CD8-positive, alpha-beta T cell (primary cell): ENCODE measurements at places on chromosomes 6 and 20.
A peak's percentile ranks its signal among the peaks of the same experiment; 100 is the strongest.

DNA sequence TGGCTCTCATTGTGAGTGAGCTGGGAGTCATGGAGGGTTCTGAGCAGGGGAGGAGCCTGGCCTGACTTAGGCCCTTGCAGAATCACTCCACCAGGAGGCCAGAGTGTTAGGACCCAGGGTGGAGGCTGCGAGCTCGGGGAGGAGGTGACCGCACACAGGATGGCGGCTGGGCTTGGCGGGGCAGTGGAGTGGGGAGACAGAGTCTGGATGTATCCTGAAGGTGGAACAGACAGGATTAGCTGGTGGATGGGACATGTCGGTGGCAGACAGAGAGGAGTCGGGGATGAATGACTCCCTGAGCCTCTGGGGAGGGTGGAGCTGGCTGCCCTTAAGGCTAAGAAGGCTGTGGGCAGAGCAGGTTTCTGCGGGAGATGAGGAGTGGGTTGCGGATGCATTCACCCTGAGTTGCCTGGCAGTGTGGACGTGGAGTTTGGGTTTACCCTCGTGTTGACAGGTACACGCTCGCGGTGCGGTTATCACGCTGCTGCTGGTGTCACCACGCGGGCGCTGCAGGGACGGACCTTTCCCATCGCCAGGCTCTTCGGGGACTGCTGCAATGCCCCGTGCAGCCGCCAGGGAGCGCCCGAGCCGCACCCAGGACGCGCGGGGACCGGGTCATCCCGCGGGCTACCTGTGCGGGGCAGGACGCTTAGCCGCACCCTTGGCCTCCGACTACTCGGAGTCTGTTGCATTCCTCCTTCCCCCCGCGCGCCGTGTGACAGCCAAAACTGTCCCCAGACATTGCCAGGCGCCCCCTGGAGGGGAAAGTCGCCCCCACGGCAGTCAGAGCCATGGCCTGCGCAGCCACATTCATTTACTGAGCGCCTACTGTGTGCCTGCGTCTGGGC, 43.0 kb upstream of the PTGIS start:
- peak; percentile 80 for DNase-seq

DNA sequence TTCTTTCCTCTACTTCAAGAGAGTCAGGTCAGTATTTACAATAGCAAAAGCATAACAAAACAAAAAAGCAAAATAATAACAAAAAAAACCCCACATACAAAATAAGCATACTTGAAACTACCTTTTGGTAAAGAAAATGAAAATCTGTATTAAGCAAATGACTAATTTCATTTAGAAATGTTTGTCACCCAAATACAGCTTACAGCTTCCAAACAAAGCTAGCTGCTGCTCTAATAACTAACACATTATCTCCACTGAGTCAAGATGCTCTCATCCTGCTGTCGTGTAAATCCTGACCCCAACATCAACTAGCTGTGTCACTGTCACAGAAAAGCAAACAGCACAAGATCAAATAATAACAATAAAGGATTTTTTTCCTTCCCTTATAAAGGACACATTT, 21.7 kb downstream of the MAP7 start:
- DNase-seq = no peak

GRCh38 chr20:46218656-46219055, 89.6 kb downstream of the CDH22 start:
- DNase-seq = no peak

GRCh38 chr20:57774111-57774880, 64.5 kb upstream of the PMEPA1 start:
- DNase-seq = no peak

DNA sequence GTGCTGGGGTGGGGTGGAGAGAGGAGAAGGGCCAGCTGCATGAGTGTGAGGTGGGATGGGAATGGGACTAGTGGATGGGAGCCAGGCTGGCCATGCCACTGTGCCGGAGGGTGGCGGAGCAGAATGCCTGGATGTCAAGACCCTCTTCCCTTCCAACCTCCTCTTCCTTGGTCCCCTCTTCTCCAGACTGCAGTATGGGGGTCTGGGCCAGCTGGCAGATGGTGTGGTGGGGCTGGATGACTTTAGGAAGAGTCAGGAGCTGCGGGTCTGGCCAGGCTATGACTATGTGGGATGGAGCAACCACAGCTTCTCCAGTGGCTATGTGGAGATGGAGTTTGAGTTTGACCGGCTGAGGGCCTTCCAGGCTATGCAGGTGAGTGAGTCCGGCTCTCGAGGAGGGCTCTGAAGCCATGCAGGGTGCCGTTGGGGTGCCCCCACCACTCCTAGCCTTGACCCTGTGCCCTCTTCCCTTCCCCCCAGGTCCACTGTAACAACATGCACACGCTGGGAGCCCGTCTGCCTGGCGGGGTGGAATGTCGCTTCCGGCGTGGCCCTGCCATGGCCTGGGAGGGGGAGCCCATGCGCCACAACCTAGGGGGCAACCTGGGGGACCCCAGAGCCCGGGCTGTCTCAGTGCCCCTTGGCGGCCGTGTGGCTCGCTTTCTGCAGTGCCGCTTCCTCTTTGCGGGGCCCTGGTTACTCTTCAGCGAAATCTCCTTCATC, 7.7 kb downstream of the DDR1 start:
- no peak for DNase-seq

GRCh38 chr6:54307439-54307910, 766 bp upstream of the TINAG start:
- DNase-seq = no peak

DNA sequence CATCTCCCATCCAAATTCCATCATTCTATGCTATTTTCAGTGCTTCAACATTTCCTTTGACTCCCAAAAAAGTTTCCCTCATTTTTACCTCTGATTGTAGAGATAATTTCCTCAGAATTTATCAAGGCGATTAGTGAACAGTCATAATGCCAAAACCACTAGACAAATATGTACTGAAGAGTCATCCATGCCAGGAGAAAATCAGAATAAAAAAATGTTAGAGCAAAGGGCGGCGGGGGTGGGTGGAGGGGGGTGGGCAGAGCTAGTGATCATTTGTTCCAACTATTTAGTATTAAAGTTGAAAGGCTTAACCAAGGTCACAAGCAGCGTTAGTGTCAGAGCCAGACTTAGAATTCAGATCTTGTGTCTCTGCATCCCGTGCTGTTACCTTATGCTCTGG, 5.3 kb upstream of the ADGRF5 start:
- no peak for DNase-seq

DNA sequence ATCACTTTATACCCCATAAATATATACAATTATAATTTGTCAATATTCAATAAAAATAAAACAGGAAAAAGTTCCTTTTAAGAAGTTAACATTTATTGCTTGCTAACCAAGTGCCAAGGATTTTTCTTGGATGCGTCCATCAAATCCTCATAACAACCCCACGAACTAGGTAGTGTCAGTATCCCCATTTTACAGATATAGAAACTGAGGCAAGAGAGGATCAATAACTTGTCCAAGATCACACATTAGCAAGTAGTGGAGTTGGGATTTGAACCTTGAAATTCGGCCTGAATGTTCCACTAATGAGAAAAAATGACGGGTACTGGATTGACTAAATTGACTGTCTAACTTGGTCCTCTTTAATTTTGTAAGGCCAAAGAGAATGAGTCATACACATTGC, 5.7 kb upstream of the L3MBTL3 start:
- no peak for DNase-seq

- DNase-seq = peak; percentile 41
Observed at GRCh38 chr6:137827977-137828810, 38.9 kb upstream of the TNFAIP3 start.

- no peak for DNase-seq
Observed at GRCh38 chr20:51828762-51829161, 26.4 kb upstream of the SALL4 start.

DNA sequence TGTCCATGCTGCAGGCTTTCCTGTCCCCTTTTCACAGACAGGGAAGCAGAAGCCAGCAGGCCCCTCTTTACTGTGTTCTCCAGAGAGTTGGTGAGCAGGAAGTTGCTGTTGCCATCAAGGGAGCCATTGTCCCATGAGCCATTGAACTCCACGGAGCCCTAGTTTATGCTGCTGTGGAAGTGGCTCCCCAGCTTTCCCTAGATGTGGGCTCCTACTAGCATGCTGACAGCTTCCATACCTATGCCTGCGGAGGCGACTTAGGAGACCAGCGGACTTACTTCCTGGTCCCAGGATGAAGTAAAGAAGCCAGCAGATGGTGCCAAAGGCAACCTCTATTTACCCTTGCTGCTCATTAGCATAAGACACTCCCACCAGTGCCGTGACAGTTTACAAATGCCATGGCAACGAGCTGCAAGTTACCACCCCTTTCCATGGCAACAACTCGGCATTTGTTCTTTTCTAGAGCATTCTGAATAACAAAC, 30.8 kb upstream of the FKBP1A start:
- DNase-seq = no peak

DNA sequence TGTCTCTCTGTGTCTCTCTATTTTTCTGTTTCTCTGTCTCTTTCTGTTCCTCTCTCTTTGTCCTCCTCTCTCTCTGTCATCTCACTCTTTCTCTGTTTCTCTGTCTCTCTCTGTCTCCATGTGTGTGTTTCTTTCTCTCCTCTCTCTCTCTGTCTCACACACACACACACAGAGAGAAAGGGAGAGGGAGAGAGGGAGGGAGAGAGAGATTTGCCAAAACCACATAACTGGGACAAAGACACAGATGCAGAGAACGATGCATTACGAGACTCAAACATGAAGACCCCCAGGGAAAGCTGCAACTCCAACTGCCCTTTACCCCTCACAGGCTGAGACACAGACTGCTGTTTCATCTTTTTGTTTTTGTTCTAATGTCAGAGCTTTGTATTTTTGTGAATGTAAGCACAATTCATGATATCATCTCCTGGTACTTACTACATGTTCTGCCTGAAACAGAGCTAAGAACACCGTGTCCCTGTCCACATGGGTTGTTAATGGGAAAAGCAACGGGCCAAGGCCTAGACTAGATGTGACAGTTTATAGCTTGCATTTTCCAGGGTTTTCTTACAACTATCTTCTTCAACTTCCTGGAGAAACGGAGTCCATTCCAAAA, 177.1 kb upstream of the ARID1B start:
- DNase-seq = no peak
